ENCODE measurements at places on chromosomes 6 and 20.
A peak's percentile ranks its signal among the peaks of the same experiment; 100 is the strongest.

DNA sequence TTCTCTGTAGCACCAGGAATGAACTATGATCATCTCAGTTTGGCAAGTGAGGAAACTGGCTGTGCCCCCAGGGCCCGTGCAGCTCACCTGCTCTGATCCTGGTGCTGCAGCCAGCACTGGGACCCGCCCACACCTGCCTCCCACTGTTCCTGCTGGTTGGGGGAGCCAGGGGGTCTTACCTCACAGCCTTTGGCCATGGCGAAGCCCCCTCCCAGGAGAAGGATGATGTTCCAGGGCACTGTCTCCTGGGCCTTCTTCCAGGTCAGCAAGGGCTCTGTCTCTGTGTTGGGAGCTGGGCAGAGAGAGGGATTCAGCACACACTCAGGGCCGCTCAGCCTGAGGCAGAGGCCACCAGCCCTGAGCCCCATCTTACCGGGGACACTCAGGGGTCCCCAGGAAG lies 24.9 kb upstream of the OCSTAMP start:
- no peak for DNase-seq

DNA sequence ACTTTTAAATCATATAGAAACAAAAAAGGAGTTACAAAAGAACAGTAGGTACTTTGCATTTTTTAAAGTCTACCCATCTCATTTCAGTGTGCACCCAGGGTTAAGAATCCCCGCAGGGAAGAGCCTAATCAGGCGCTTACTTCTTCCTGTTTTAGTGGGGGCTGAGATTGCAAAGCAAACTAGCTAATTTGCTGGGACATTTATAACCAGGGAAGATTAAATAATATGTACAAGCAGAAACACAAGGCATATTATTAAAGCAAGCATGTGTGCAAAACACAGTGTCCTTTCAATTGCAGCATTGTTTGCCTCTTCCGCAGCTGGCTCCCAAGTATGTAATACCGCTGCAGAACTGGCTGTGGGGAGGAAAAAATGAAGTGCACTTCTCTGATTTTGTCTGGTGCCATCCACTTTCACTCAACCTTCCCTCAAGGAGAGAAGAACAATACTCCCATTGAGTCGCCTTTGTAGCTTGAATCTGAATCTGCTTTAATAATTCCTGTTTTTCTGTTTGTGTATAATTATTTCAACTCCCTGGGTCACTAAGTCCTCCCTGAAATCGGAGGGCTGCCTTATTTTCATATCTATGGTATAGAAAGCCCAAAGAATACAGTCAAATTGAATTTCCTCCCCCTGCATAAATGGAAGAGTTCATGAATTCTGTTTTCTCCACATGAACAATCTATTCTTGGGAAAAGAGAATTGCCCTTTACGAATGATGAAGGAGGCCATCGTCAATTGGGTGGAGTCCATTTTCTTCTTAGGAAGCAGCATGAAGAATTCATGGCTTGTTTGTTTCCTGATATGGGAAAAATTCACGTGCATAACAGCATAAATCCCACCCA lies 23.3 kb upstream of the BCAS1 start:
- no peak for DNase-seq

- DNase-seq: no peak
Observed at GRCh38 chr6:120903836-120904235, 430.4 kb downstream of the TBC1D32 start.

- DNase-seq: no peak
Observed at GRCh38 chr6:10375391-10375969, 39.4 kb downstream of the TFAP2A start.

GRCh38 chr6:143936778-143937667 lies 71.0 kb downstream of the PLAGL1 start:
- DNase-seq: no peak

- peak; percentile 55 for DNase-seq
Observed at GRCh38 chr6:88492824-88493223, 326.7 kb upstream of the CNR1 start.

GRCh38 chr20:63794614-63795013 lies 36.5 kb downstream of the ZBTB46 start:
- DNase-seq: peak; percentile 37

DNA sequence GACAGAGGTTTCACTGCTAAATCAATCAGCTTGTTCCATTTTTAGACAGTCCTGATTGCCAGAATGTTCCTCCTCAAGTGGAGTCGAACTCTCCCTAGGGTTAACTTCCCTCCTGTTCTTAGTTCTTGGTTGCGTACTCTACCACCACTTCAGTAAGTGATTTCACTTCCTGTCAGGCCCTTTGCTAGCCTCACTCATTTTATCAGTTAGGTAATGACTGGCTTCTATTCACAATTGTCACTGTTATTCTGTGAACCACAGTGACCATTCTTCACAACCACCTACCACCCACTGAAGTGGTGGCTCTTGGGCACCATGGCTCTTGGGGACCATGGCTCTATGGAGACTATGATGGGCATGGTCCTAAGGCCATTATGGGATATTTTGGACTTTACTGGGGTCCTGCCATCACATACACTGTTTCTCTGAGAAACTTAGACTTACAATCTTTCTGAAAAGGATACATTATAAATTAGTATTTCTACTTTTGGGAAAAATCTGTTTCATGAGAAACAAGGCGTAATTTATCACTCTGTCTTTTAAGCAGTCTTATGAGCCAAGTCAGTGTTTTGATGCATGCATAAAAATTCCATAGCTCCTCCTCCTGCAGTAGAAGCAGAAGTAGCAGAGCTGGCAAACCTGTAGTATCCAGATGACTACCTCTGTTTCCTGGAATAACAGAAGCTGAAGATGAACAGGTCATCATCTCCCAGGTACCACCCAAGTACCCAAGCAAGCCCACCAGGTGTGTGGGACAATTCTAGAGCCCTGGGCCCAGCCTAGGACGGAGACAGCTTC lies 66.3 kb downstream of the ATXN1 start:
- DNase-seq: no peak

DNA sequence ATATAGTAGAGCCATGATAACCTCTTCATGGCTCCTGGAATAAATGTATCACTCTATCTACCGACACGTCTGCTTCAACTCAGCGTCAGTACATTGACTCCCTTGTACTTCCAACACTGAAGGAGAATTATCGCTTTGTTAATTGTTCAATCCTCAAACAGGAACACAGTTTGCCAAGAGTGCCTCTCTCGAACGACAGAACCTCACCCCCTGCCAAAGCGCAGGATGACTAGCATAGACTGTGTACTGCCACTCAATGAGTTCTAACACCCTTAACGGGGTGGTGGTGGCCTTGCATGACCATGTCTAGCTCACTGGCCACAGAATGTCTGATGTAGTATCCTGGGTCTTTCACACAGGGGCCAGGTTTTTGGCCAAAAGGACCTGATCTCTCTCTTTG lies 81.4 kb upstream of the HEY2 start:
- DNase-seq: no peak

DNA sequence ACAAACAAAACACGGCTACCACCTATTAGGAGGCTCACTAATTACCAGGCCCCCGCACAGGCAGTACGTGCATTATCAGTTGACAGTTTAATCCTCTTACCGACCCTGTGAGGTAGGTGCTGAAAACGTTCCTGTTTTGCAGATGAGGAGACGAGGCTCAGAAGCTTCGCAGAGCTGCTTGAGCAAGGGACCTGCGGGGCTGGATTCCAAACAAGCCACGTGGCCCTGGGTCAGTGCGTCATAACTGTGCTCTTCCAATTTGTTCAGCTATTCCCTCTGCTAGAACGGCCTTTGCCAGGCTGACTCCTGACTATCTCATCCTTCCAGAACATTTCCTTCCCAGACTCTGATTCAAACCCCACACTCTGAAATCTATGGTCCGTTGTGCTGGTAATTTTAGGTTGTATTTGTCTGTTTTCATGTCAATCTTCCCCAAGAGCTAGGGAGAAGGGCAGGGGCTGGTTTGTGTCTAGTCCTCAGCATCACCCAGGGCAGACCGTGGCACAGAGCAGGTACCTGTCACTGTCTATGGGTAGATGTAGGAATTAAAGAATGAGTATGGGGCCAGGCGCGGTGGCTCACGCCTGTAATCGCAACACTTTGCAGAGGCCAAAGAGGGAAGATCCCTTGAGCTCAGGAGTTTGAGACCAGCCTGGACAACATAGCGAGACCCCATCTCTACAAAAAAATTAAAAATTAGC lies 28.8 kb upstream of the TLDC2 start:
- DNase-seq: no peak

GRCh38 chr6:117444600-117444999 lies 18.9 kb upstream of the ROS1 start:
- no peak for DNase-seq

DNA sequence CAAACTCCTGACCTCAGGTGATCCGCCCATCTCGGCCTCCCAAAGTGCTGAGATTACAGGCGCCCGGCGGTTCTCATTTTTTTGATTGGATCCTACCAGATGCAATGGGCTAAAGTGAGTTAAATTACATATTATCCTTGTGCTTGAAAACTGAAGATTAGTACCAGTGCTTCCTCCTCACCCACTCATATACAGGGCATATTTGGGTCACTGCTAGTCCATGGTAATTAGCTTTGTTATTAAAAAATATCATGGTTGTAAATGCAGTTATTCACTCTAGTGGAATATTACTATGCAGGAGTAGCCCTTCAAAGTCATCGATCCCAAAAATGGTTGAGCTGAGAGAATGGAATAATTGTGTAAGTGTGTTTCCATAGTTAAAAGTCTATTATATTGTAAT lies 26.5 kb downstream of the ZNF292 start:
- no peak for DNase-seq
